Skeletal muscle tissue (tissue), 5 donors: ENCODE measurements at places on chromosomes 16 and 17. TPM values are rescaled to one million over a fixed set of nuclear protein-coding genes. Genes with fewer than 3 reads are reported as not detected.

The TUBB3 gene
- total RNA-seq: 18.3 TPM

The PITPNM3 gene
- 1.0 TPM for total RNA-seq

The TBC1D3E gene
- total RNA-seq: not detected

The SLC5A10 gene
- not detected for total RNA-seq

The PDIA2 gene
- under 0.01 TPM for total RNA-seq

The RNF157 gene
- 6.8 TPM for total RNA-seq

The KRTAP4-5 gene
- total RNA-seq: not detected
